Stimulated activated CD8-positive, alpha-beta memory T cell treated with anti-CD3 and anti-CD28 coated beads, Interleukin-7, amount 100 ng/mL, for 1 hour (primary cell): ENCODE measurements at places on chromosomes 5 and 9.

GRCh38 chr5:55907927-55908326 lies 56.8 kb downstream of the IL31RA start:
- DNase-seq: no peak

- DNase-seq: no peak
Observed at GRCh38 chr9:20084125-20084524, 295.3 kb upstream of the SLC24A2 start.

GRCh38 chr9:2018764-2019558 lies 3.8 kb downstream of the SMARCA2 start:
- DNase-seq: no peak

GRCh38 chr9:116616304-116616914 lies 70.7 kb upstream of the TRIM32 start:
- DNase-seq: no peak

GRCh38 chr5:116340799-116341198 lies 233.8 kb downstream of the SEMA6A start:
- no peak for DNase-seq
